Activated B cell treated with CpG ODN at 0.5 μM for 24 hours (primary cell): ENCODE measurements at places on chromosomes 7 and 10. TPM values are rescaled to one million over a fixed set of nuclear protein-coding genes. Genes with fewer than 3 reads are reported as not detected.
A peak's percentile ranks its signal among the peaks of the same experiment; 100 is the strongest.

The ASB4 gene
- total RNA-seq = not detected in 2 replicates

The IL2RA gene
- 151 and 160 TPM in 2 replicates for total RNA-seq

GRCh38 chr10:13074563-13075451 is 25.2 kb upstream of the OPTN start:
- no peaks in the 10 kb centered on the region for H3K36me3 ChIP-seq
- DNase-seq = no peak

GRCh38 chr10:63767138-63767801 is 246.1 kb downstream of the REEP3 start:
- DNase-seq = no peak
- H3K27ac ChIP-seq = no peak overlapping the region
- H3K4me1 ChIP-seq = no peaks in the 10 kb centered on the region

DNA sequence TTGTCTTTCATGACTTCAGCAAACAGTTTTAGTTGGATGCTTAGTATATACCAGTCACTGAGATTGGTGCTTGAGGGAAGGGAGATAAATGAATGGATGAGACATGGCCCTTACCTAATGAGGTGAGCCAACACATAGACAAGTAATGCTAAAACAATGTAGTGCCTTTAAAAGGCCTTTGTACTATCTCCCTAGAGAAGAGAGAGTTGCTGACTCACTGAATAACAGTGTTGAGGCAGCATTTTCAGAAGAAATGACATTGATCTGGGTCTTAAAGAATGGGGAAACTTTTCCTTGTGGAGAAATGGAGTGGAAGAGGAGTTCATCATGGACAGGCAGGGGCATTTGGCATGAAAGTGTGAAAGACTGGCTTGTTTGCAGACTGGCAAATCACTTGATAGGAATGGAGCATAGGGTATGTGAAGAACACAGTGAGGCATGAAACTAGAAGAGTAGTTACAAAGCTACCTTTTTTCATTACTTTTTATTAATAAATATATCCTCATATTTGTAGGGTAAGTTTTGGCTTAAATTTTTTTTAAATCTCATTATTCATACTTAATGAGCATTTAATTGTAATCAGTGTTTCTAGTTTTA is 91.2 kb downstream of the KAT6B start:
- DNase-seq = no peak
- no peaks in the 10 kb centered on the region for H3K27me3 ChIP-seq
- H3K36me3 ChIP-seq = peaks cover 11% of the 10 kb centered on the region
- H3K4me1 ChIP-seq = peaks cover 31% of the 10 kb centered on the region
- H3K27ac ChIP-seq = peak overlapping the region; percentile 3
- no peak overlapping the region for H3K4me3 ChIP-seq

- no peak for DNase-seq
- H3K4me1 ChIP-seq = no peaks in the 10 kb centered on the region
- no peak overlapping the region for H3K4me3 ChIP-seq
- H3K27me3 ChIP-seq = no peaks in the 10 kb centered on the region
- H3K36me3 ChIP-seq = no peaks in the 10 kb centered on the region
These were observed 347.1 kb upstream of the NRP1 start for GRCh38 chr10:33681595-33681994.

GRCh38 chr10:17353568-17354300 is 100.7 kb downstream of the ST8SIA6 start:
- H3K4me1 ChIP-seq = no peaks in the 10 kb centered on the region
- no peak overlapping the region for H3K4me3 ChIP-seq
- DNase-seq = no peak
- H3K36me3 ChIP-seq = no peaks in the 10 kb centered on the region

DNA sequence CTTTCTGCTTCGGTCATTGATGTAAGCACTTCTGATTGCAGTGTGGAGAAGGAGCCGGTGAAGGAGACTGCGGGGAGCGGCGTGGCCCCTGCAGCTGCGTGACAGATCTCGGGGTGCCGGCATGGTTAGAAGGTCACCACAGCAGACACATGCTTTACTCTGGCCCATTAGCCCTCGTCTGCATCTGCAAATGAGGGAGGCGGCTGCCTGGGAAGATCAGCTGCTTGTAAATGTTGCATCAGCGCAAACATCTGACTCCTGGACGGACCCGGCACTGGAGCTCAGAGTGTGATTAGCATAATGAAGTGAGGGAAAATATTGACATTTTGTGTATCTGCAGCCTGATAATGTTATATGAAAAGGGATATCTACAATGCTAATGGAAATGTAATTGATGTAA is 30.5 kb upstream of the MNX1 start:
- H3K36me3 ChIP-seq = no peaks in the 10 kb centered on the region
- H3K27me3 ChIP-seq = peaks cover 15% of the 10 kb centered on the region
- no peak for DNase-seq
- H3K4me3 ChIP-seq = no peak overlapping the region
- no peak overlapping the region for H3K27ac ChIP-seq

DNA sequence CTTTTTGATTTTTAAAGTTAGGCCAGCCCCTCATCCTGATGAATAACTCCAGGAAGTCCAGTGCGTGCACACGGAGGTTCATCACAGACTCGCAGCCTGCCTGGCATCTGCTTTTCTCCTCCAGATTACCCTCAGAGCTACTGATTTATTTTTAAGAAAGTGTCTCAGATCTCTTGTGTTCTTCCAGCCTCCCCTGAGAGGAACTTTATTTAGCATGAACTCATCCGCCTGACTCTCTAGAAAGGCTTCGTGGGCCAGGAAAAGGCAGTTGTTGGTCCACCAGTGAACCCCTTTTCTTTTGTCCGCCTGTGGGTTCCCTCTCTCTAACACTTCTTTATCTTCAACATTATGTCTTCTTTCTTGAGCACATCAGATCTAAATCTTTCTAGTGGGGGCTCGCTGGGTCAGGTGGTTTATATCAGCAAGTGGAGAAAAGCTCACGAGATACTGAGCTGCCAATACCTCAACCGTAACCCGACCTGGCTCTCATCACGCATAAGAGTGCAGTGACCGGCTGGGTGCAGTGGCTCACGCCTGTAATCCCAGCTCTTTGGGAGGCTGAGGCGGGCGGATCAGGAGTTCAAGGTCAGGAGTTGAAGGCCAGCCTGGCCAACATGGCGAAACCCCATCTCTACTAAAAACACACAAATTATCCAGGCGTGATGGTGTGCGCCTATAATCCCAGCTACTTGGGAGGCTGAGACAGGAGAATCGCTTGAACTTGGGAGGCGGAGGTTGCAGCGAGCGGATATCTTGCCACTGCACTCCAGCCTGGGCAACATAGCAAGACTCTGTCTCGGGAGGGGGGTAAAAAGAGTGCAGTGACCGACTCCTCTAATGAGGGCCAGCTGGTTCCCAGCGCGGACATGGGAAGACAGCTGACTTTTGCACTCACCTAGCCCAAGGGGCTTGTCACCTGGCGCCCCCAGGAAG is 162.3 kb downstream of the CCDC3 start:
- H3K36me3 ChIP-seq = no peaks in the 10 kb centered on the region
- H3K4me3 ChIP-seq = no peak overlapping the region
- no peak overlapping the region for H3K27ac ChIP-seq

DNA sequence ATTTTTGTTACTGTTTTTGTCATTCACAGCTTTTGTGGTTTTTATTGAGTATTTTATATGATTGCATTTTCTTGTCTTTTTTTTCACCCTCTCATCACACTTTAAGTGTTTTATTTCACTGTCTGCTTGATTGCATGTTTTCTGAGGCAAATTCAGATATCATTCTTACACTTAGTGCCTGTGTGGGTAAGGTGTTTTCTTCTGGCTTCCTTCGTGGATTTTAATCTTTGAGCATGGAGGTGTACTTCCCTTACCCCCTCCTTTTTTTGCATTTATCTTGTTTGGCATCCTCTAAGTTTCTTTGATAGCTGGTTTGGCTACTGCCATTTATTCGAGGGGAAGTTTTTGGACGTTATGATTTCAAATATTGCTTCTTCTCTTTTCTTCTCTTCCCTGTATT is 127.9 kb downstream of the MLLT10 start:
- no peak overlapping the region for H3K4me3 ChIP-seq
- peaks cover 15% of the 10 kb centered on the region for H3K36me3 ChIP-seq
- H3K27me3 ChIP-seq = no peaks in the 10 kb centered on the region
- DNase-seq = no peak
- H3K4me1 ChIP-seq = peaks cover 15% of the 10 kb centered on the region

DNA sequence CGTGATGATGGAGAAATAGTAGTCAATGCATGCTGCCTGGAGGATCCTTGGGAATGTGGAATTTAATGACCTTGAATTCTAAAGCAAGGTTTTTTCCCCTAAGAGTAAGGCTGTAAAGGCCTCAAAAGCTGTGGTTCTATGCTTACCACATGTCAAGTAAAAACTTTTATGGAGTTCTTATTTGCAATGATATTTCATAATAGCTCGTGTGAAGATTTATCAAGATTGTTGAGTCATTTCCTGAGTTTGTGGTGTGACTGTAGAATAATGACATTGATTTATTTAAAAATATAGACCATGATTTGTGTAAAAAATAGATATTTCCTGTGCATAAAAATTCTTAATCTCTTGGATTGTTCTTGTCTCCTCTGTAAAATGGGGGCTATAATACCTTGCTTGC is 67.5 kb upstream of the SORCS1 start:
- no peak for DNase-seq
- H3K36me3 ChIP-seq = no peaks in the 10 kb centered on the region
- H3K4me3 ChIP-seq = no peak overlapping the region
- no peak overlapping the region for H3K27ac ChIP-seq

GRCh38 chr7:115707258-115708012 is 323.1 kb downstream of the TFEC start:
- H3K27ac ChIP-seq = no peak overlapping the region
- H3K36me3 ChIP-seq = no peaks in the 10 kb centered on the region
- no peaks in the 10 kb centered on the region for H3K4me1 ChIP-seq
- H3K4me3 ChIP-seq = no peak overlapping the region

DNA sequence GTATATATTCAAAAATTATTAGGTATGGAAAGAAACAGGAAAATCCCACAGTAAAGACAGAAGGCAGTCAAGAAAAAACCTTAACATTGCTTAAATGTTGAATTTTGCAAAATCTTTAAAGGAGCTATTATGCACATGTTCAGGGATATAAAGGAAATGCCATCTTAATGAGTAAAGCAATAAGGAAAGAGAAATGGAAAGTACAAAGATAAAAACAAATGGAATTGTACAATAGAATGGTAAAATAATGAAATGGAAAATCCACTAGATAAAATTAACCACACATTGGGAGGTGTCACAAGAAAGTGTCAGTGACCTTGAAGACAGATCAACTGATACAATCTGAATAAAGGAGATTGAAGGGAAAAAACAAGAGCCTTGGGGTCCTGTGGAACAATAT is 82.0 kb downstream of the KIF20B start:
- H3K4me3 ChIP-seq = no peak overlapping the region
- peaks cover 18% of the 10 kb centered on the region for H3K36me3 ChIP-seq
- no peak for DNase-seq
- no peaks in the 10 kb centered on the region for H3K4me1 ChIP-seq
- H3K27me3 ChIP-seq = no peaks in the 10 kb centered on the region
- no peak overlapping the region for H3K27ac ChIP-seq

- no peaks in the 10 kb centered on the region for H3K36me3 ChIP-seq
- H3K4me3 ChIP-seq = no peak overlapping the region
- H3K27ac ChIP-seq = no peak overlapping the region
- H3K27me3 ChIP-seq = no peaks in the 10 kb centered on the region
- H3K4me1 ChIP-seq = no peaks in the 10 kb centered on the region
- no peak for DNase-seq
These were observed 64.5 kb downstream of the LRRTM3 start for GRCh38 chr10:66990143-66990830.

- peaks cover 3% of the 10 kb centered on the region for H3K27me3 ChIP-seq
- DNase-seq = no peak
- H3K27ac ChIP-seq = no peak overlapping the region
These were observed 126.6 kb downstream of the CCDC71L start for GRCh38 chr7:106534271-106534846.

DNA sequence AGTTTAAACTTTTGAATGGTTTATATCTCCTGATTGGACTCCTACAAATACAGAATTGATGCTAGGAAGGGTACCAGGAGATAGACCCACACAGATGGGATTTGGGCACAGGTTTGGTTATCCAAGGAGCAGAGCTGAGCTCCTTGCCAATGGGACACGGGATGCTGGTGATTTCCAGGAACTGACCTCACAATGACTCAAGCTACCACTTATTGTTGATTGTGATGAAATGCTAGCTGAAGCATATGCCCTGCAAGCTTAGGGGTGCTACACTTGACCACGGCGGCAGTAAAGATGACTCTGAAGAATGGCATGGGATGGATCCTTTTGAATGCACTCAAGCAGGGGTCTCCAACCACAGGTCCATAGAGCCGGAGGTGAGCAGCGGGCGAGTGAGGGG is 45.5 kb upstream of the VKORC1L1 start:
- no peaks in the 10 kb centered on the region for H3K4me1 ChIP-seq
- H3K36me3 ChIP-seq = no peaks in the 10 kb centered on the region
- no peak overlapping the region for H3K27ac ChIP-seq
- DNase-seq = no peak

DNA sequence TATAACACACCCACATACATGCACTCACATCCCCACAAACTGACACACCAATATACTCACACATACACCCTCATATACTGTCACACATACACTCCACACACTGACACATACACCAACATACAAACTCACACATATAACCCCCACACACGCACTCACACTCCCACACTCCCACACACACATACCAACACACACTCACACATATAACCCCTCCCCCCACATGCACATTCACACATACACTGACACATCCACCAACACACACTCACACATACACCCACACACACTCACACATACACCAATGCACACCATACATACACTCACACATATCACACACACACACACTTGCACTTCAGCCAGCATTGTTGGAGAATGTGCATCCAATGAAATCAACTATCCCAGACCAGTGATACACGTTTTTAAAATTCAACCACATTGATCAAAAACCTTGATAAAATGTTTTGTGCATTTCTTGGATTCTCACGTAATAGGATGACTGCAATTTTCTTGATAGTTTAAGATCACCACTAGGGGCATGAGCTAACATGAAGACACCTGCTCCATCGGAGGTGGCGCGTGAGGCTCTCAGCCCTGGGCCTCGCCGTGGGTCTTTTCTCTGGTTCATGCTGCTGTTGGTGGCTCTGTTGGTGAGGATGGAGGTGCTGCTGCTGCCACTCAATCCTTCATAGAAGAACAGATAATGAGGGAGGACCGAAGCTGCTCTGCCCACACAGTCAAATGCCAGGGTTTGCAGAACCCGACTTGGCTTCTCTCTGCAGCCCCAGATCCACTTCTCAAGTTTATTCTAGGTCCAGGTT is 32.1 kb upstream of the CHST15 start:
- no peak overlapping the region for H3K27ac ChIP-seq
- H3K36me3 ChIP-seq = no peaks in the 10 kb centered on the region
- H3K4me1 ChIP-seq = peaks cover 3% of the 10 kb centered on the region
- no peak for DNase-seq
- H3K27me3 ChIP-seq = no peaks in the 10 kb centered on the region

GRCh38 chr10:95282107-95282506 is 8.7 kb downstream of the PDLIM1 start:
- peaks cover 14% of the 10 kb centered on the region for H3K36me3 ChIP-seq
- no peak overlapping the region for H3K27ac ChIP-seq
- DNase-seq = no peak
- no peak overlapping the region for H3K4me3 ChIP-seq
- no peaks in the 10 kb centered on the region for H3K27me3 ChIP-seq
